SK-N-SH (cell line): ENCODE measurements at places on chromosomes 4 and X.

- DNase-seq = no peak
Observed at GRCh38 chrX:79078114-79078513, 66.4 kb upstream of the GPR174 start.

- no peak for DNase-seq
Observed at GRCh38 chrX:125003746-125004446, 315.8 kb upstream of the TEX13C start.

- peak; percentile 36 for DNase-seq
Observed at GRCh38 chr4:1728061-1728980, 7.0 kb downstream of the TACC3 start.

DNA sequence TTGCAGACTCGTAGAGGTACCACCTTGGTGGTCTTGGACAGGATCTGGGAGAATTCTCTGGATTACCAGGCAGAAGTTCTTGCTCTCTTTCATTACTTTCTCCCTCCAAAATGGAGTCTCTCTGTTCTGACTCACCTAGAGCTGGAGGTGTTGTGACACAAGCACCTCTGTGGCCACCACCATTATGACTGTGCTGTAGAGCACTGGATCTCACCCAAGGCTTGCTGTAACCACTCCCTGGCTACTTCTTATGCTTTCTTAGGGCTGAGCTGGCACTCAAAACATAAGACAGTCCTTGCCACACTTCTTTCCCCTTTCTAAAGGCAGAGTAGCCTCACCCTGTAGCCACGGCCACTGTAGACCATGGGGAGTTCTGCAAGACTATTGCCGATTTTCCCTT is 296.6 kb upstream of the DIPK2B start:
- DNase-seq = no peak

DNA sequence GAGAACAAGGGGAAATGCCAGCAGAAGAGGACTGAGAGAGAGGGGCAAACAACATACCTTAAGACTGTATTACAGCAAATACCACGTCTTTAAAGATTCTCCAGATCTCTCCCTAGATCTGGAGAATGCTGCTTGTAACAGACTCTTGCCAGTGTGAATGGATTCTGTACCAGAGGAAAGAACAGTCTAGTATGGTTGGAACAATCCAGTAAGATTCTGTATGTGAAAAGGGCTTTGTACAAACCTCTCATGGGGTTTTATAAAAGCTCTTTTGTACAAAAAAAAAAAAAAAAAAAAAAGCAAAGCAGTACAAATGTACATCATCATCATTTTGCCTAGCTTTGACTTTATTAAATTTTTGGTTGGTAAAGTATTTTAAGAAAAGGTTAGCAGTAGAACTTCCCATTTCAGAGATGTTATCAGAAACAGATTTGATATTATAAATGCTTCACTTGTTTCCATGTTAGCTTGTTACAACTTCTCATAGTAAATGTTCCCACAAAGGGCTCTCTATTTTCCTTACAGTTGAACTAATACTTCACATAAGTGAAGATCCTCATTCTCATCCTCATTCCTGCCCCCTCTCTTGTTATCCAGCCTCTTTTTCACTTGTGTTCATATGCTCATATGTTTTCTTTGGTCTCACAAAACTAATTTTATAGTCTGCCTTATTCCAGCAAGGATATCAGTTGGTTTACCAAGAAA is 144.2 kb downstream of the EDA start:
- DNase-seq = no peak

DNA sequence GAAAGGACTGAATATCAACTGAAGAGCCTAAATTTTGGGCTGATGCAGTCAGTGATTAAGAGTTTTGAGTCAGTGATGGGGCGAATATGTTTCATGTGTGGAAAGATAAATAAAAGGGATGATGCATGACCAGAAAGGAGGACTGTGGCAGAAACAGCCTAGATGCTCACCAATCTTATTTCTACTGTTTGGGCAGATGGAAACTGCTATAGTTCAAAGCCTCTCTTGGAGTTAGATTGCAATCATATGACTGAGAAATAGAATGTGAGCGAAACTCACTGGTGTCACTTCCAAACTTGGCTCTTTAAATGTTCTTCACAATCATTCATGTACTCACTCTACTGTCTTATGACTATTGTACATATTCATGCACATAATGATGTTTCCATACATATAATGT is 35.4 kb upstream of the YTHDC1 start:
- DNase-seq = no peak

- DNase-seq = no peak
Observed at GRCh38 chr4:113682730-113683537, 78.6 kb downstream of the CAMK2D start.

- DNase-seq = no peak
Observed at GRCh38 chrX:123881330-123881729, 21.5 kb downstream of the XIAP start.

DNA sequence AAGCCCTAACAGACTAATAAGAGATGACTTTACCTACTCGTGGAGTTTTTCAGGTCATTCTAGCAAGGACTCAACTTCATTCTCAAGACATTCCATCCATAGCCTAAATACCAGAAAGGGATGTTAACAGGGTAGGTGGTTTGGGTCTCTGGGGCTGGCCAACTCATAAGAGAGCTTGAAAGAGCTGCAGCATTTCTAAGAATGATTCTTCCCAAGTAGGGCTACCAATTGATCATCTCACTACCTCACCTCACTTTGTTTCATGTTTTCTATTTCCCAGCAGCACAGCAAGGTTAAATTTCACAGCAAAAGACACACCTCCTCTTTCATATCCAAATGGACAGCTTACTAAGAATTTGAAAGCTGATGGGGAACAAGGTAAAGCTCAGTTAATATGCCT is 614.8 kb upstream of the DIPK2B start:
- DNase-seq = no peak
